Upper lobe of right lung (tissue), 1 donor: ENCODE measurements at places on chromosomes 7 and 10. TPM values are rescaled to one million over a fixed set of nuclear protein-coding genes. Genes with fewer than 3 reads are reported as not detected.

Gene MCM10
- total RNA-seq, result 0.78 TPM

Gene PRSS37
- total RNA-seq, result not detected

Gene CYP26A1
- total RNA-seq, result not detected

Gene STAM
- total RNA-seq, result 35.4 TPM

Gene ASZ1
- not detected for total RNA-seq

Gene PON1
- 0.49 TPM for total RNA-seq

Gene CPEB3
- 5.7 TPM for total RNA-seq

Gene ORAI2
- 20.0 TPM for total RNA-seq

Gene LYZL1
- not detected for total RNA-seq

Gene GPR85
- 2.9 TPM for total RNA-seq

Gene EIF5AL1
- total RNA-seq, result 0.14 TPM

Gene TFPI2
- 7.1 TPM for total RNA-seq

Gene IL6
- 6.5 TPM for total RNA-seq

Gene CCDC172
- not detected for total RNA-seq

Gene NPFFR1
- 1.1 TPM for total RNA-seq

Gene BTAF1
- total RNA-seq, result 28.6 TPM

Gene ZNF239
- 3.5 TPM for total RNA-seq

Gene CPA2
- not detected for total RNA-seq
